ENCODE measurements at places on chromosomes 2 and 18.
A peak's percentile ranks its signal among the peaks of the same experiment; 100 is the strongest.

- no peak overlapping the region for H3K4me3 ChIP-seq
- DNase-seq = no peak
- H3K27ac ChIP-seq = no peak overlapping the region
- H3K4me1 ChIP-seq = no peaks in the 10 kb centered on the region
- peaks cover 9% of the 10 kb centered on the region for H3K36me3 ChIP-seq
Measured at GRCh38 chr2:159188449-159188848, 98.1 kb downstream of the WDSUB1 start.

- no peaks in the 10 kb centered on the region for H3K27me3 ChIP-seq
- H3K36me3 ChIP-seq = no peaks in the 10 kb centered on the region
- DNase-seq = peak; percentile 28
Measured at GRCh38 chr18:45771587-45772480, 47.9 kb downstream of the SLC14A1 start.

GRCh38 chr2:6580982-6581381, 284.7 kb downstream of the CMPK2 start:
- H3K36me3 ChIP-seq = no peaks in the 10 kb centered on the region
- H3K27ac ChIP-seq = no peak overlapping the region
- H3K27me3 ChIP-seq = no peaks in the 10 kb centered on the region

GRCh38 chr18:66630831-66631230, 26.9 kb upstream of the CDH19 start:
- H3K4me1 ChIP-seq = no peaks in the 10 kb centered on the region
- H3K27ac ChIP-seq = no peak overlapping the region
- DNase-seq = no peak
- no peaks in the 10 kb centered on the region for H3K27me3 ChIP-seq

- H3K4me1 ChIP-seq = no peaks in the 10 kb centered on the region
- no peak overlapping the region for H3K27ac ChIP-seq
- H3K4me3 ChIP-seq = no peak overlapping the region
- no peaks in the 10 kb centered on the region for H3K27me3 ChIP-seq
Measured at GRCh38 chr2:79039944-79040343, 14.4 kb downstream of the REG3G start.

GRCh38 chr2:65142515-65142914, 12.6 kb upstream of the RAB1A start:
- no peak for DNase-seq
- H3K27ac ChIP-seq = no peak overlapping the region
- no peak overlapping the region for H3K4me3 ChIP-seq
- H3K27me3 ChIP-seq = no peaks in the 10 kb centered on the region

DNA sequence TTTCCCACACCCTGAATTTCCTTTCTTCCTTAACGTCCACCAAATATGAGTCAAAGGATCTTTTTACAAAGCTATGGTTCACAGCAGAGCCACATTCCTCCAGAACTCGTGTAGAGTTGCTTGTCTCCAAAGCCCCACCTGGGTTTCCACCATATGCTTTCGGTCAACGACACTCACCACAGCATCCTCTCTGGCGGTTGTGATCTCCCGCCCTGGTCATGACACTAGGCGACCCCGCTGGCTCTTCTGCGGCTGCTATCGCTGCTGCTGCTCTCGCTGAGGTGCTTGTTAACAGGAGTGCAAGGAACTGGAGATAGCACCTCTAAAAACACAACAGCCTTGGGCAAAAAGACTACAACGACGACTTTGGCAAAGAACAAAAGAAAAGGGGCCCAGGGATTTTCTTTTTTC, 340 bp downstream of the SLC40A1 start:
- DNase-seq = no peak
- no peaks in the 10 kb centered on the region for H3K27me3 ChIP-seq
- peak overlapping the region; percentile 90 for H3K27ac ChIP-seq

GRCh38 chr2:20660506-20661420, 6.2 kb upstream of the GDF7 start:
- no peak overlapping the region for H3K27ac ChIP-seq
- peaks cover 3% of the 10 kb centered on the region for H3K4me1 ChIP-seq
- no peaks in the 10 kb centered on the region for H3K27me3 ChIP-seq
- no peak overlapping the region for H3K4me3 ChIP-seq
- no peak for DNase-seq

DNA sequence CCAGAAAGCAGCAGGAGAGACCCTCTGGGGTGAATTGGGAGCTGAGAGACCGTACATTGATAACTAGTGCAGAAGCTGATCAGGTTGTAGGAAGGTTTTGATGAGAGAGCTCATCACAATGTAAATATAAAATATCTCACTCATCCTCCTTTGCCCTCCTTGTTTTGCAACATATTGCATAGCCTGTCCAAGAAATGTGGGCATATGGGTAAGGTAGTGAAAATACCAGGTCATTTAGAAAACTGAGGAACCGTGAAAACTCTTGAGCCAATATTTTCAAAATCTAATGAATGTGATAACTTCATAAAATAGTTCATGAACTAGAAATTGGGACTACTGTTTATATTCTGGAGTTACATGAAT, 31.4 kb downstream of the C18orf54 start:
- H3K27me3 ChIP-seq = no peaks in the 10 kb centered on the region
- H3K36me3 ChIP-seq = no peaks in the 10 kb centered on the region
- no peak for DNase-seq
- H3K4me1 ChIP-seq = no peaks in the 10 kb centered on the region
- no peak overlapping the region for H3K27ac ChIP-seq
- no peak overlapping the region for H3K4me3 ChIP-seq

DNA sequence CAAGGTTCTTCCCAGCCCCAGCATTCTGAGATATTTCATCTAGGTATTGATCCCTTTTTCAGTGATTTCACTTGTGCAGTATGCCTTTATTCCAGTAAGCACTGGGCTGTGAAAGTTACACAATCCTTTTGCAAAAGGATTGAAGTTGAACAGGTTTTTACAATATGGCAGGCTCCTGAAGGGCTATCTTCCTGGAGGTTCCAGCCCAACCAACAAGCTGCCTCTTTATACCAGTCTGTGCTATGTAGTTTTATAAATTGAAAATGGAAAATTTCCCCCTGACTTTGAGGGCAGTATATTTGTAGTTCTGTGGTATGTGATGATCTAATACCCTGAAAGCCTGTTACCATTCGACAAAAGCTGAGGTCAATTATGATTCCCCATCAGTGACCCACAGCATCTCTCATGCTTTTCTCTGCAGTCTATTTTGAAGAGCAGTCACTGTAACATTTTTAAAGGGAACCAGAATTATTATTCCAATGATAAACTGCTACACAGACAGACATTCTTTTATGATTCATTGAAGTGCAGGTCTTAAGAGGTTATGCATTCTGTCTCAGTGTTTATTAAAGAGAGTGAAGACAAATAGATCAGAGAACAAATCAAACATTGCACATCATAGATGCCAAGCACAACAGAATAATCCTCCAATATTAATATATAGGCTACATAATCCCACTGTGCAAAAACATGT, 35.2 kb upstream of the STPG4 start:
- H3K4me1 ChIP-seq = peaks cover 22% of the 10 kb centered on the region
- no peaks in the 10 kb centered on the region for H3K36me3 ChIP-seq
- no peaks in the 10 kb centered on the region for H3K27me3 ChIP-seq
- peak overlapping the region; percentile 68 for H3K27ac ChIP-seq
- no peak for DNase-seq
- no peak overlapping the region for H3K4me3 ChIP-seq

DNA sequence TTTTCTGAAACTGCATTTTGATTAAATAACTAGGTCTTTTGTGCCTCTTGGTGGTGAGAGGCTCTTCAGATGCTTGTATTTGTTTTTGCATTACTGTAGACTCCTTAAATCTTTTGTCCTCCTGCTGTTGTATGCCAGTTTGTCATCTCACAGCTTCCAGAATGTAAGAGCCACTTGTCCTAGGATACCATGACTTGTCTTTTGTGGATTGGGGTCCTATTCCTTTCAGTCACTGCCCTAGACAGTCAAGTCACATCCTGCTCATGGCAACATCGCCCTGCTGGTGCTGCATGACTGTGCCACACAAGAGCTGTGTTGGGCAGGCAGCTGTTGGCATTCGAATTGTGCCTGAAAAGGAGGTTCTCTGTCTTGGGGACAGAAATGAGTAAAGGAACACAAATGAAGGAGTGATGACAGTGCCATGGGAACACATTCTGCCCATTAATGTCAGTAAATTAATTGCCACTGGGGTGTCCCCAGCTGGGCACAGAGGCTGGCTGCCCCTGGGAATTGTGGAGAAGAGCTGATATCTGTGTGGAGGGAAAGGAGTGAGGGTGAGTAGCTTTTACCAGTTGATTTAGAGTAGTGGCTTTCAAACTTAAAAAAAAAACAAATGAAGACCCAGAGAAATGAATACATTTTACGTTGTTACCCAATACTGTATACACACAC, 140.3 kb downstream of the ARL6IP6 start:
- no peak for DNase-seq
- no peak overlapping the region for H3K4me3 ChIP-seq
- H3K27ac ChIP-seq = no peak overlapping the region
- no peaks in the 10 kb centered on the region for H3K4me1 ChIP-seq

- peaks cover 13% of the 10 kb centered on the region for H3K36me3 ChIP-seq
- no peak for DNase-seq
- H3K4me3 ChIP-seq = no peak overlapping the region
- no peak overlapping the region for H3K27ac ChIP-seq
Measured at GRCh38 chr2:157821519-157822131, 54.5 kb downstream of the ACVR1 start.

- H3K36me3 ChIP-seq = no peaks in the 10 kb centered on the region
- H3K27me3 ChIP-seq = no peaks in the 10 kb centered on the region
- no peak overlapping the region for H3K27ac ChIP-seq
- DNase-seq = no peak
- H3K4me3 ChIP-seq = no peak overlapping the region
Measured at GRCh38 chr2:215754546-215754945, 258.8 kb downstream of the MREG start.

DNA sequence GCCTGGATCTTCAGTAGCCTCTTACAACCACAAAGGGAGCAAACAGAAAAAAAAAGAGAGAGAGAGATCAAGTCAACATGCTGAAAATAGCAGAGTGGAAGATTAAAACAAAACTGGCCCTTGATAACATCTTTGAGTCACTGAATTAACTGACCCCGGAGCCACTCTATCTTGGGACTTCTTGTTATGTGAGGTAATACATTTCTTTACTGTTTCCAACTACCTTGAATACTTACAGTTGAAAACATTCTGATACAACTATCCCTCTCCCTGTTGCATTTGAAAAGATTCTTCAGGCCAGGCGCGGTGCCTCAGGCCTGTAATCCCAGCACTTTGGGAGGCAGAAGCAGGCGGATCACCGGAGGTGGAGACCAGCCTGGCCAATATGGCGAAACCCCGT, 208.1 kb downstream of the MEMO1 start:
- no peaks in the 10 kb centered on the region for H3K4me1 ChIP-seq
- no peaks in the 10 kb centered on the region for H3K27me3 ChIP-seq
- no peak for DNase-seq
- no peak overlapping the region for H3K27ac ChIP-seq
- no peak overlapping the region for H3K4me3 ChIP-seq

DNA sequence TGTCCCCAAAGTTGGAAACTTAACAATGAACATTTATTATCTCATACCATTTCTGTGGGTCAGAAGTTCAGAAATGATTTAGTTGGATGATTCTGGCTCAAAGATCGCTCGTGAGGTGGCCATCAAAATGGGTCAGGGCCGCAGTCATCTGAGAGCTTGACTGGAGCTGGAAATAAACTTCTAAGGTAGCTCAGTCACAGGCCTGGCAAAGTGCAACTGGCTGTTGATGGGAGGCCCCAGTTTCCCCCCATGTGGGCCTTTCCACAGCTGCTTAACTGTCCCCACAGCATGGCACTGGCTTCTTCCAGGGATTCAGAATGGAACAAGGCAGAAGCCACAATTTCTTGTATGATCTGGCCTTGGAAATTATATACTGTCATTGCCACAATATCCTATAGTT, 200.1 kb upstream of the RAB12 start:
- no peak overlapping the region for H3K4me3 ChIP-seq
- peaks cover 14% of the 10 kb centered on the region for H3K36me3 ChIP-seq
- no peak for DNase-seq
- no peaks in the 10 kb centered on the region for H3K27me3 ChIP-seq

GRCh38 chr2:7740114-7740513, 822.9 kb downstream of the RNF144A start:
- no peak for DNase-seq
- no peaks in the 10 kb centered on the region for H3K36me3 ChIP-seq
- no peak overlapping the region for H3K27ac ChIP-seq

DNA sequence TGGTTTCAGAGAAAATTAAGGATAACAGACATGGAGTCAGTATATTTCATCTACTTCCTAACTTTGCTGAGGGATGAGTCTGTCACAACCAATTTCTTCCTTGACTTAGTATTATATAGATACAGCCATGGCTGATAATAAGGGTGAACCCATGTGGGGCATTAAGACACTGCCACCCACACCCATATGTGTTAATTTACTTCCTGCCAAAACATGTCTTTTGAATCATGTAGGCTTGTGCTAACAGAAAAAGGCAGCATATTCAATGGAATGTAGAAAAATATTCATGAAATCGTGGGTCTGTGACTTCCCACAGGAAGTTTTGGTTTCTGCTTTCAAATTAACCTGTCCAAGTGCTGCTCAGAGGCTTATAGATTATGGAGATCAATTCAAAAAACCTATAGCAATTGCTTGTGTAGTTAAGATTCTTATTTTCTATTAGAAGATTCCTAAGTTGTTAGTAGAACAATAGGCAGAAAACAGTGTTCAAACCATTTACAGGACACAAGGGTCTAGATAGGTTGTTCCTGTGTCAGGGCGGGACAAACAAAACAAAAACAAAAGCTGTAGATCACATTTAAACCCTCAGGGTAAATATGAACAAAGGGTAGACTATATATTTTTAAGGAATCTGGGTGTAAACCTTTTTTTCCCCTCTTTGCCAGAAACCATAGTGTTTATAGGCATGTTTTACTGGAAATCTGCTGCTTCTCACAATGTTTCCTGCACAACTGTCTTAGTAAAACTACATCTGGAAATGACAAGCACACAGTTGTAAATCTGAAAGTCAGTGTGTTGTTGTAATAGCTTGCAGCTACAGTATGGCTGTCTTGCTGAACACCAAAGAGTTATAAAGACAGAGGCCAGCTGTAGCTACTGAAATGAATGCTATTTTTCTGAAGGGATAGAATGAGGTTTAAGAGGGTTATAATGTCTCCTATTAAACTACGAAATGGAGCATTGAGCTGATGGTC, 691.2 kb downstream of the EPHA4 start:
- no peak for DNase-seq
- no peaks in the 10 kb centered on the region for H3K4me1 ChIP-seq
- H3K4me3 ChIP-seq = no peak overlapping the region
- H3K36me3 ChIP-seq = no peaks in the 10 kb centered on the region
- no peak overlapping the region for H3K27ac ChIP-seq
- H3K27me3 ChIP-seq = no peaks in the 10 kb centered on the region

- H3K4me3 ChIP-seq = no peak overlapping the region
- H3K27ac ChIP-seq = no peak overlapping the region
- H3K4me1 ChIP-seq = no peaks in the 10 kb centered on the region
- H3K27me3 ChIP-seq = no peaks in the 10 kb centered on the region
- H3K36me3 ChIP-seq = no peaks in the 10 kb centered on the region
- no peak for DNase-seq
Measured at GRCh38 chr2:168300460-168300859, 53.1 kb upstream of the STK39 start.
